CD4-positive, alpha-beta T cell treated with Interleukin-6 at 100 ng/mL for 8 hours (primary cell): ENCODE measurements at places on chromosomes 4 and X.

DNA sequence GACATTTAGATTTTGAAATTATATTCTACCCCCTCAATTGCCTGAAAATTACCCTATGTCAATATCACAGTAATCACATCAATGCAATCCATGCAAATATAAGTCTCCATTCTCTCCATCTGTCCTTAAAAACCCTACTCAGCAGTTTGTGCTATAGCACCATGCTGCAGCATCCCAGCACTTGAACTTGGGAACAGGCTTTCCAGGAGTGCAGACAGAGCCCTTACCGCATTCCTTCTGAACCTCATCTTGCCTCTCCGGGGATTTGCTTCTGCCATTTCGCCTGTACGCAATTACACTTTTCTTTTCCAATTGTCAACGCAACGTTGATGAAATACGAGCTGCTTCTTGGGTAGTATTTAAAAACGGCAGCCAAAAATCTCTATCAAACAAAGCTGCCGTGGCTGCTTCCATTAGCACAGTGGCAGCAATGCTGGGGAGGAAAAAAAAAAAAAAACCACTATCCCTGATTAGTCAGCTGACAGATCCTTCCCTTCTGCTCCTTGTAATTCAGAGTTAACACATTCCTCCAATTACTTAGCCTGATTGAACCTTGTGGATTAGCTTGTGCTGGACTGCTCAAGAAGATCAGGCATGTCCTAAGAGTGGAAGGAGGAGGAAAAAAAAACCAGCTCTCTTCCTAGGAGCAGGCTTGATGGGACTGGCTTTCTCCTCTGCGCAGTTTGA is 65.6 kb downstream of the MCF2 start:
- DNase-seq = no peak

DNA sequence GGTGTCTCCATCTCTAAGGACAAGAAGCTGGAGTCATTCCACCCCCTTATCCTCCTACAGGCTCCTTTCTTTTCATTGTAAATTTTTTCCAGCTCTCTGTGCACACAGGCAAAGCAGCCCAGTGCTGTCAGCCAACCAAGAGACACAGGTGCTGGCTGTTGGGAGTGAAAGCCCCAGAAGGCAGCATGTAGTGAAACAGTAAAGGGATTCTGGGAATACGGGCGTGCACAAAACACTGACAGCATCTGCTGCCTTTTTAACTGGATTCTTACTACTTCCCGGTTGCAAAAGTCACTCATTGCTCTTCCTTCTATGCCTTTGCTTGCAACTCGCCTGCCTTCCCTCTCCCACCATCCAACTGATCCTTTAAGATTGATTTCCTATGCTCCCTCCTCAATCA is 208.6 kb upstream of the PRPS2 start:
- no peak for DNase-seq

- no peak for DNase-seq
Observed at GRCh38 chr4:161767116-161767515, 396.7 kb downstream of the FSTL5 start.

DNA sequence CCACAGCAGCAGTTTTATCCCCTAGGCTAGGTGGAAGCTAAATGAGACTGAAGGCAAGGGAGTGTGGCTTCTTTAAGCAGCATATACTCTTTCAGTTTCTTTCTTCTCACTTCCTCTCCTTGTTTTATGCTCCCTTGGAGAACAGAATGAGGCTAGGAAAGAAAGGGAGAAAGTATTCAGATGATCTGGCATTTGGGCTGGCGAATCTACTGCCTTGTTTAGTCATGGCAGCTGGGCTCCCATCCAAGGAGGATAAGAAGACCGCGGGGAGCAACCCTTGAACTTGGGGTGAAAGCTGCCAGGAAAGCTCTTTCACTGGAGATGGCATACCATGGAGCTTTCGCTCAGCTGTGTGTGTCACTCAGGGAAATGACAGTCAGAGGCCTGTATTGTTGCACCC is 72.1 kb downstream of the ARHGEF38 start:
- DNase-seq = no peak

DNA sequence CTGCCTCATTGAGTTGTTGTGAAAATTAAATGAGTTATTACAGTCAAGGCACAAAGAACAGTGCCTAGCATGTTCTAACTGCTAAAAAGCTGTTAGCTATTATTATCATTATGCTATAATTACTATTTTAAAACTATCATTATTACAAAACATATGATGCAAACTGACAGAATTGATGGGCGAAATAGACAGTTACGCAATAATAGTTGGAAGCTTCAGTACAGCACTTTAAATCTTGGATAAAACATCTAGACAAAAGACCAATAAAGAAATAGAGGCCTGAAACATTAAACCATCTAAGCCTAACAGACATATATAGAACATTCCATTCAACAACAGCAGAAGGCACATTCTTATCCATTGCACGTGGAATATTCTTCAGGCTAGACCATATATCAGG is 73.0 kb downstream of the TAB3 start:
- no peak for DNase-seq

DNA sequence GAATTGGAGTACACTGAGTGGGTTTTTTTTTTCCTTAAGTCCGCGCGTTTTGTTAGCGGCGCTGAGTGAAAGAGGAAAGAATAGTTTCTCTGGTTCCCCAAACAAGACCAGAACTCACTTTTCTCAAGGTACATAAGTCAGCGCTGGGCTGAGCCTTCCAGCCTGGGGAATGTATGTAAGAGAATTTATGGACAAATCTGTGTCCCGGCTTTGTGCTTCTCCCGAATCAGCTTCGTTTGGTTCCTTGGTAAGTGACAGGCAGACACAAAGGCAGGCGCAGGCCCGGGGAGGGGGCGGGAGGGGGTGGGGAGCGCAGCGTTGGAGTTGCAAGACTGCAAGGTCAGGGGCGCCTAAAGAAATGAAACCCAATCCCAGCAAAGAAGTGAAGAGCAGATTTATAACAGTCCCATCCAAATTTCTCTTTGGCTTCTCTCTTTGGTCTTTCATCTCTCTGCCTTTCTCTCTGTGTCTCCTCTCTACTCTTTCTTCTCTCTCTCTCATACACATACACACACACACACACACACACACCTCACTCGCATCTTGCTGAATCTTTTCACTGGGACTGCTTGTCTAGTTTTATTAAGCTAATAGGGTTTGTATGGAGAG is 981 bp downstream of the TET2 start:
- peak; percentile 13 for DNase-seq

- DNase-seq = no peak
Observed at GRCh38 chr4:185987961-185988627, 80.9 kb upstream of the TLR3 start.

GRCh38 chr4:81685104-81685503 is 213.4 kb upstream of the RASGEF1B start:
- DNase-seq = no peak

GRCh38 chr4:91345632-91346031 is 958.1 kb upstream of the GRID2 start:
- no peak for DNase-seq

DNA sequence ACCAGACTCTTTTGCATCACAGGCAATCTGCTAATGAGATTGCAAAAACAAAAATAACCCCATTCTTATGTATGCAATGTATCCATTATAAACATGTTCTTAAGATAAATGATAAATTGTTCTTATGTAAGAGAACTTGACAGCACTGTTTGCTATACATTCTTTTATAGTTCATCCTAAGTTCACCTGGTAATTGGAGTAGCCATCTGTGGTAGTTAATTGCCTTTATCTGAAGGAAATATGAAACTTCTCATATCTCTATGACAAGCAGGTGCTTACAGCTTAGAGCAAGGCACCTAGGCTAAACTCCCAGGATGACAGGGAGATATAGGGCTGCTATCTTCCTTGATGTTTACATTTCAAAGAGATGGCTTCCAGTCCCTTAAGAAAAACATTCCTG is 21.3 kb upstream of the CLCN5 start:
- DNase-seq = no peak

- no peak for DNase-seq
Observed at GRCh38 chrX:120428309-120428708, 40.8 kb downstream of the LAMP2 start.

DNA sequence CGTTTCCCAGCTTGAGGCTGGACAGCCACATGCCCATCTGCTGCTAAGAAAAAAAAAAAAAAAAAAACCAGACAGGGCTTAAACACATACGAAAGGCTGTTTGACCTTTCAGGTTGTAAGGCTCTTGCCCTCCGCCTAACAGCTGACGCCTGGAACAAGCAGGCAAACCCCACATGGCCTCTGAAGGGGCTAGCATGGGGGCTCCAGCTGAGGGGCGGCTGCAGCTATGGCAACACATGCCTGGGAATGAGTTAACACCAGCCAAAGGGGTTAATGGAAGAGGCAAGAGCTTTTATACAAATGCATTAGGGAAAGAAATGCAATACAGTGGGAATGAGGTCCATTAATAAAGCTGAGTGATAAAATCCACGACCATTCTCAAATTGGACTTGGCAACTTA is 183.6 kb downstream of the ENOX2 start:
- DNase-seq = no peak

DNA sequence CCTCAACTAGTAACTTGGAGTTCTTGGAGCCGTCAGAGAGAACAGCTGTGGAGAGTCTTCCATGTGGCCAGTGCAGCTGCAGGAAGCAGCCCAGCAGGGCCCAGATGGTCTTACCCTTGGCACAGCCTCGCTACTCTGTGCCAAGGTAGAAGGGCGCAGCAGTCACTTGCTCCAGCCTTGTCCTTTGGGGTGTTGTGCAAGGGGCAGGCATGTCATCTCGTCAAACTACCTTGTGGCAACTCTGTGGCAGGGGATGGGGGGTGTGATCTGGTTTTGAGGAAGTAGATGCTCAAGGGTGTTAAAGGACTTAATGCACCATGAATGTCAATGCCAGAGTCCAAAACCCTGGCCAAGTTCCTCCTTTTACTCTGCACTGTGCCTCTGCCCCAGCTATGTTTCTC is 34.2 kb upstream of the TBC1D14 start:
- DNase-seq = no peak

DNA sequence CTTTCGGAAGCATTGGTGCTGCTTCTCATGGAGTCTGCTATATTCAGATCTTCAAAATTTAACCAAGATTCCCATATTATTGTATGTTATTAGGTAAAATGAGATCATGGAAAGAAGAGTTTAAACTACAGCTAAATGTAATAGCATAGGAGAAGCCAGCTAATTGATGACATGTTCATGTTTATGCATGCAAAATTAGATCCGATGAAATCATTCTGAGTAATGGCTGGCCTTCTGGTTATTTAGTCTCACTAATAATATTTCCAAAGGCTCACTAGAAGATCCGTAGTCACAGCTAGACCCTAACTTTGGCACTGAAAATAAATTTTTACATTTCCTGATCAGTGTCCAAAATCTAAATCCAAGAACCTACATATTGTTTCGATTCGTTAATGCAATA is 19.8 kb upstream of the PHKA2 start:
- DNase-seq = no peak
